ENCODE measurements at places on chromosomes 2 and 18.
A peak's percentile ranks its signal among the peaks of the same experiment; 100 is the strongest.

GRCh38 chr2:45541450-45541849 is 69.6 kb downstream of the SRBD1 start:
- no peak for DNase-seq

GRCh38 chr2:46171996-46172546 is 125.1 kb upstream of the EPAS1 start:
- DNase-seq, result no peak

GRCh38 chr2:98118852-98119251 is 31.9 kb downstream of the VWA3B start:
- no peak for DNase-seq

GRCh38 chr2:162127422-162127821 is 24.6 kb downstream of the GCG start:
- DNase-seq, result no peak

- DNase-seq, result no peak
Measured at GRCh38 chr18:50786864-50787263, 33.0 kb downstream of the MRO start.

GRCh38 chr2:231370749-231371429 is 24.6 kb upstream of the B3GNT7 start:
- DNase-seq, result no peak

GRCh38 chr18:47321815-47322214 is 70.4 kb upstream of the SKOR2 start:
- DNase-seq, result no peak

- no peak for DNase-seq
Measured at GRCh38 chr2:141417246-141417797, 713.5 kb downstream of the LRP1B start.

- DNase-seq, result no peak
Measured at GRCh38 chr2:159117658-159118057, 149.2 kb downstream of the TANC1 start.

DNA sequence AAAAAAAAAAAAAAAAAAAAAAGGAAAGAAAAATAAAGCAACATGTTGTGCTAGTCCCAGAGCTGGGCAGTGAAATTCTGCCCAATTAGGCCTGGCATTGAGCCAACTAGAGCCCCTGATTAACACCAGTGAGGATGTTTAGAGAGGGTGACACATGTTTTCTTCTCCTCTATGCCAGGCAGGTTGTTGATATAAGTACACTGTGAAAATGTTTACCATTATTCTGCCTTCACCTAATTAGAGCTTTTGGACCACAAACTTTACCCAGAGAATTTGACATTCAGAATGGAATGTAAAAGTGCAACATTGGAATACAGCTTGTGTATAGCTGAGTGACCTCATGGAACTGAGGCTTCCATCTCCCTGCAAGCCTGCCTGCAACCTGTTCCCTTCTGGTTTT is 95.9 kb upstream of the MSH2 start:
- no peak for DNase-seq

GRCh38 chr2:238487134-238487533 is 60.4 kb downstream of the ASB1 start:
- DNase-seq, result no peak

- DNase-seq, result no peak
Measured at GRCh38 chr2:239073270-239073669, 225.4 kb downstream of the TWIST2 start.

- no peak for DNase-seq
Measured at GRCh38 chr2:197502685-197503084, 2.5 kb downstream of the HSPE1 start.

GRCh38 chr18:78180741-78181140 is 798.9 kb upstream of the SALL3 start:
- DNase-seq, result no peak

GRCh38 chr2:217935901-217936684 is 66.7 kb downstream of the TNS1 start:
- no peak for DNase-seq

DNA sequence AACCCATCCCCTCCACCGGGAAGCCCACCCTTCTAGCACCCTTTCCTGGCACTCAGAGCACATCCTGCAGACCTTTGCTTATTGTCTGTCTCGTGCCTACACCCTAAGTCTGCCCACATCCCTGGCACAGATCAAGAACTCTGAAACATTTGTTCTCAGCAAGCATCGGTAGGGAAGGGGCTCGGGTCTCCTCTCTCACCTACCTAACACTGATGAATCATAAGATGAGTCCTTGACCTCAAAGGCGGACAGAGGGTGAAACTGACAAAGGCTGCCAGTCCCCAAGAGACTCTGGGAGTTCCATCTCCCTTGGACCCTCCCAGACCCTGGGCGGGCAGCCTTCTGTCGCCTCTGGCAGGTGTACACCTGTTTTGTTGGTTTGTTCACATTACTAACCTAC is 9.3 kb downstream of the MAL start:
- DNase-seq, result no peak

- DNase-seq, result peak; percentile 63
Measured at GRCh38 chr2:120174963-120175581, 48.1 kb downstream of the TMEM185B start.

DNA sequence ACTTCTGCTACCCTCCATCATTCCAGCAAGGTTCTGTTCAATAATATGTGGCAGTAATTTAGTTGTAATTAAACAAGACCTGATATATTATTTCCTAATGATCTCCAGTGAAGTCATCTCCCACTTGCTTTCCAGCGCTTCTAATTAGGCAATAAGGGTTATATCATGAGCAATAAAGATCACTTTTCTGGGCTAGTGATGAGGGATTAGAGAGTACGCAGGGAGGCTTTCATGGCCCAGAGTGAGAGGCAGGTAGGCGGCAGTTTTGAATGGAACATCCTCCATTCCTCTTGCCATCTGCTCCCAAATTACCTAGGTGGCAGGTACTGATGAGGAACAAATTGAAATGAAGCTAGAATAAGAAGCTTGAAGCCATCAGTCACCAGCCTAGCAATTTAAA is 358.1 kb upstream of the SYT4 start:
- no peak for DNase-seq

GRCh38 chr2:207165121-207166038 is at the start of gene KLF7:
Gene KLF7 (minus strand): TSS chr2:207165948. CDS start chr2:207165568, 380 bp downstream.
- DNase-seq, result peak; percentile 55

DNA sequence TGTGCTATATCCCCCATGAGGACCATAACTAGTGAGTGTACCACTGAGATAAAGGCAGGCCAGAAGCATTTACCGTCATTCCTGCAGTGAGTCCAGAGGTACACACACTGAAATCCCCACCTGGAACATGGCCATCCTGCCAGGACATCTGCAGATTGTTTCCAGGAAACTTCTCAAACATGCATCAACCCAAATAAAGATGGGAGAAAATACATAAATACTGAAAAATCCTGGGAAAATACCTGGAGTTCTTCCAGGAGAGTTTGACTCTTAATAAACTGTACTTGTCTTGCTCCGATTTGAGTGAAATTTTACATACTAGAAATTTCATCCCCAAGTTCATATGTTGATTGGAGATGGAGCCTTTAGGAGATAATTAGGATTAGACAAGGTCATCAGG is 388.1 kb upstream of the KLHL29 start:
- no peak for DNase-seq

DNA sequence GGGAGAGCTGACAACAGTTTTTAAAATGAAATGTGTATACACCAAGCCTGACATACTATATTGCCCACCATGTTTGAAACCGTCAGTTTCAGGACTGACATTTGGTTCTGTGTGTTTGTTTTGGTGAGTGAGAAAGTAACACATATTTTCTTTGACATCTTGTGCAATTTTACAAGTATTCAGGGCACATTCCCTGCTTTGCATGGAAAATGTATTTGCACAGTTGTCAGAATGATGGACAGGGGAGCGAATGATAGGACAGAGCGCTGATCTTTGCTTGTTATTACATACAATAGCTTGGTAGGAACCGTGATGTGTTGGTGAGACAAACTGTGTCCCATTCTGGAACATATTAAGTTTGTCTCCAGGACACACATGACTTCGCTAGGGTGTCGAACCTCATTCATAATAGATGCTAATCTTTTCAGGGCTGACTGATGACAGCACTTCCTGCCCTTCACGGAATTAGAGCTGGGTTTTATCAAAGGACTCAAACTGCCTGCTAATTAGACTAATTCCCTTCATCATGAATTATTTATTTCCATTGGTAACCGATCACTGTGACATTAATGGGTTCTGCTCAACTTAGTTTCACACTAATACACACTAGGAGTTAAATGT is 158.5 kb downstream of the CDCA7 start:
- no peak for DNase-seq

GRCh38 chr2:45352506-45352905 is 258.6 kb downstream of the SRBD1 start:
- DNase-seq, result no peak

DNA sequence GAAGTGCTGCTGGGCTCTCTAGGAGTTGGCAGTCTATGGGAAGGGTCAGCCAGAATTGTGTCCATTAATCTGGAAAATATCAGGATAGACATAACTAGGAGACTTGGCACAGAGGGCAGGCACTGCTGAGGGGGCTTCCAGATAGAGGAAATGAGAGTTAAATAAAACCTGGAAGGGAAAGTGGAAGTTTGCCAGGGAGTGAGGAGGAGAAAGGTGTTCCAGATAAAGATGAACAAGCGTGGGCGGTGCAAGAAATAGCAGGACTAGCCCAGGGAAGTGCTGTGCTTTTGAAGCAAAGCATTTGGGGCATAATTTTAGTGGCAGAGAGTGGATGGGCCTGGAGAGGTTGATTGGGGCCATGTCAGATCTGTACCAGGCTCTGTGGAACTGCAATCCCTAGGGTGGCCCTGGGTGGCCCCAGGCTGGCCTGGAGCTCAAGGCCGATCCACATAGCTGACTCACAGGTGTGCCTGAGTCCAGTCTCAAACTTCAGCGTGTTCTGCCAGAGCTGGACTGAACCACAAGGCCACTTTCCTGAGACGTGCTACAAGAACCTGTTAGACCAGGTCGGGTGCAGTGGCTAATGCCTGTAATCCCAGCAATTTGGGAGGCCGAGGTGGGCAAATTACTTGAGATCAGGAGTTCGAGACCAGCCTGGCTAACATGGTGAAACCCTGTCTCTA is 26.9 kb downstream of the GALM start:
- no peak for DNase-seq

GRCh38 chr2:121297217-121297830 is 12.3 kb upstream of the TFCP2L1 start:
- no peak for DNase-seq

DNA sequence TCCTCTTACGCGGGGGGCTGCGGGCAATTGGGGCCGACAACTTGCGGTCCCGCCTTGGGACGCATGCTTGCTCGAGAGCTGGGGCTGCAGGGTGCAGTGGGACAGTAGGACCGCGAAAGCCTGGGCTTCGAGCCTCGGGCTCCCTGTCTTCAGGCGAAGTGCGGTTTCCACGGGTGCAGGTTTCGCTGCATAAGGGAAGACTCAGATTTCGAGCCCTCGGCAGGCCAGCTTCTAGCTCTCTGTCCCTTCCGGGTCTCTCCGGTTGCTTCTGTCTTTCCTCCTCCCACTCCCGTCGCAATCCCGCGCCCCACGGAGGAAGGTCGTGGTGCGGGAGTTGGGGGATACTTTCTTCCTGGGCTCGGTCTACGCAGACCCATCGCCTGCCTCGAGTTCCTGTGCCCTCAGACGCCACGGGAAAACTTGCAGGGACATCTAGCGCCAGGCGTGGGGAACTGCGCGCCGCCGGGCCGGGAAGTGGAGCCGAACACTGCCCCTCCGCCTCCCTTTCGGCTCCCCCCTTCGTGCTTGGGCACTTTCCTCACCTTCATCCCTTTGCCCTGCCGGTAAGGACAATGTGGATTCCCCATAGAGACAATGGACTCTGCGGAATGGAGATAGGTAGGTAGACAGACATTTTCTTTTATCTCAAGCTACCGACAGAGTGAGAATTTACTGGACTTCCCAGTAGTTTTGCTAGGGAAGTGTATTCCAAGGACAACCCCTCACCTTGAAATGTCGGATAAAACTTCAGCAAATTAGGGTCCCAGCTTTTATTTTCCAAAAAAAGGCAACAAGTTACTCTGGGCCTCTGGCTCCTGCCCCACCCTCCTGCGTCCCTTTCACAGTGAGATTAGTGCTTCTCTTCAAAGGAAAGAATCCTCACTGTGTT is 4.2 kb upstream of the HOXD13 start:
- DNase-seq, result peak; percentile 14

GRCh38 chr18:61929881-61930640 is 37.3 kb upstream of the RNF152 start:
- no peak for DNase-seq

DNA sequence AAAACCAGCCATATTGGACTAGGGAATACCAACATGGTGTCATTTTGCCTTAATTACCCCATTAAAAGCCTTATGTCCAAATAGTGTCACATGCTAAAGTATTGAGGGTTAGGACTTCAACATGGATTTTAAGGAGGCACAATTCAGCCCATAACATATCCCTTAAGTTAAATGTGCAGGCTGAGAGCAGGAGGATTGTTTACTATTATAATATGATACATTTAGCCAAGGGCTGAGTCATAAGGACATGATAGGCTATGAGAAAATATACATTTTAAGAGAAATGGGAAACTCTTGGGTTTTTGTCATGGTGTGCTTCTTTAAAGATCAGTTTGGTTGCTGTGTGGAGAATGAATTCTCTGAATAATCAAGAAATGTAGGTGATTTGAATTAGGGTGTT is 136.8 kb downstream of the RDH14 start:
- DNase-seq, result no peak

- DNase-seq, result no peak
Measured at GRCh38 chr2:28274911-28275685, 117.6 kb upstream of the FOSL2 start.

- DNase-seq, result no peak
Measured at GRCh38 chr18:78934551-78935225, 44.9 kb upstream of the SALL3 start.

DNA sequence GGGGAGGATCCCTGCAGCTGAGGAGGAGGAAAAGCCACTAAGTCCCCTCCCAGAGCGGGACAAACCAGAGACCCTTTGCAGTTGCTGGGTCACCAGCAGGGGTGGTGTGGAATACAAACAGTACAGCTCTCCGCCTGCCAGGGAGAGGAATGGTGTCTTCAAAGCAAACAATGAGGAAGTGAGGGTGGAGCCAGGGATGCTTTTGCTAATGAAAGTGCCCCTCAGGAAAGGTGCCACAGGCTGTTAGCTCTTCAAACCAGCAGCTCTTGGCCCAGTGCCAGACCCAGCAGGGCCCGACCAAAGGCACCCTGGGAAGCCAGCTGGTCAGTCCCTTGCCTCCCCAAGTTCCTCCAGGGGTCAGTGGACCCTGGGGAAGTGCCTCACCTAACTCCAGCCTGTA is 102.8 kb downstream of the HIBCH start:
- DNase-seq, result no peak

DNA sequence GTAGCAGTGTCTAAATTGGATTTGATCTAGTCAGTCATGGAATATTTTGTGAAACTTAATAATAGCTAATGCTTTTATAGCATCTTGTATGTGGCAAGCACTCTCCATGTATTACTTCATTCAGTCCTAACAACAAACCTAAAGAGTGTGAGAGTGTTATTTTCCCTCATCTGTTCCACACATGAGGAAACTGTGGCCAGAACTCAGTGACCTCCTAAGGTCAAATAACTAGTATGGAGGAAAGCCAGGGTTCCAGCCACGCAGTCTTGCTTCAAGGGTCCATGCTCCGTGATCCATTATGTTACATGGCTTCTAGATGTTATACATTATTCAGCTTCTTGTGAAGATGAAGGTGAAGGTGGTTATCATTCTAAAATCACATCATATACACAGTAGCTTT is 45.5 kb downstream of the TWSG1 start:
- DNase-seq, result no peak

Measured in CD4-positive, alpha-beta T cell treated with Interleukin-15 for 4 hours (primary cell).